ENCODE measurements at places on chromosomes 1 and 21. TPM values are rescaled to one million over a fixed set of nuclear protein-coding genes. Genes with fewer than 3 reads are reported as not detected.

The ITGB3BP gene
- total RNA-seq, result 25.4 TPM

The VWA5B1 gene
- not detected for total RNA-seq

The SLC16A4 gene
- 39.9 TPM for total RNA-seq

The TRIM45 gene
- total RNA-seq, result 1.6 TPM

The OR2T29 gene
- not detected for total RNA-seq

The RAP1A gene
- 28.7 TPM for total RNA-seq

Measured in A549 treated with AZD2906 at 1 μM for 4 hours (cell line).